Colonic mucosa (tissue), 4 donors: ENCODE measurements at places on chromosomes 13 and 19. TPM values are rescaled to one million over a fixed set of nuclear protein-coding genes. Genes with fewer than 3 reads are reported as not detected.

EHD2 gene
- 33.7 TPM for total RNA-seq

ZNF440 gene
- 31.4 TPM for total RNA-seq

PPP1R15A gene
- 23.9 TPM for total RNA-seq

DNA sequence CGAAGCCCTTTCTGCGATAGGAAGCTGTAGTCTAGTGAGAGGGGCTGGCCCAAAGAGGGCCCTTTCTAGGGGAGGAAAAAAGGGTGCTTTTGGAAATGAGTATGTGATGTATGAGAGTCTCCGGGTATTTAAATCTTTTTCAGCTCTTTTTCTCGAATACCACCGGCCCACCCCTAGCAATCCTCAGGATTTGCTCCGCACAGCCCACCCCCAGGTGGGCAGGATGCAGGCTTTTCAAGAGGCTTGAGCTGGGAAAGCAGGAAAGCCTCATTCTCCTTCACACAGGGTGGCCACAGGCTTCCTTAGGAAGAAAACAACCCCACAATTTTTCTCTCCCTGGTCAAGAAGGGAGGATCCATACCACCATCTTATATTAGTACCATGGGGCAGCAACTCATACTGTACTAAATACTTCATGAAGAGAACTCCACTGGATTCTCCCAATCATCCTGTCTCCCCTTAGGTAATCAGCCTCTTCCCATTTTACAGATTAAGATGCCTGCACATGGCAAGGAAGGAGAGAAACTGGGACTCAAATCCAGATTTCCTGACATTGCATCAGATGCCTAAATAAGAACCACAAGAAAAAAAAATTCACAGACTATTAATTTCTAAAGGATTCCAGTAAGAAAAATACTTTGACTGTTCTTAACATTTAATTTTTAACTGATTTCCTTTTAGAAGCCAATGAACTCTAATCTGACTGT lies 84.4 kb downstream of the STK24 start:
- DNase-seq, result no peak

DNA sequence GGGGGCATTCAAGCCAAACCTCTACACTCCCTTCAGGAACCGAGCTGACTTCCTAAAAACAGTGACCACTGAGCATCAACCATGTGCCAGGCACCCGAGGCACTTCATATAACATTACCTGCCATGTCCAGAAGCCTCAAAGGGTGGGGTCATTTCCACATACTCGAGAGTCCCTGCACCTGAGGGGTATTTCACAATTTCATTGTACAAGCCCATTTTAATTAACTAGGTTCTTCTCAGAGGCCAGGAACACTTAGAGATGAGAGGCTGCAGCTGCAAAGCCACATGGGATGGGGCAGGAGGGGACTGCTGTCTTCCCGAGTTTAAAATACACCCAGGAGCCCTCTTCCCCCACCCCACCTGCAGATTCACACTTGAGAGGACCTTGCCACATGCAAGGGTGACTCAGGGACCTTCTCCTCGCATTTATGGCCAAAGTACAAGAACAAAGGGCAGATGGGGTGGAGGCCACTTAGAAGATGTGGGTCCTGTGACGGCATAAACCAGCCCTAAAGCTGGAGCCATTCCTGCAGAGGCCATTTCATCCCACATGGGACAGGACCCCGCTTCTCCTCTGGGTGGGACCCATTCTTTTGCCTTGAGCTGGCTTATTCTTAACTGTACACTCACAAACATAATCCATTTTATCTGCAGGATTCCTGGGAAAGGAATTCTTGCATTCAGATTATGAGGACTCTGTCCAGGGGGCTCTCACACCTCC lies 43.9 kb downstream of the RAB20 start:
- DNase-seq, result no peak

- peak; percentile 27 for DNase-seq
These were observed 21.4 kb upstream of the LILRA2 start for GRCh38 chr19:54551950-54552912.

DNA sequence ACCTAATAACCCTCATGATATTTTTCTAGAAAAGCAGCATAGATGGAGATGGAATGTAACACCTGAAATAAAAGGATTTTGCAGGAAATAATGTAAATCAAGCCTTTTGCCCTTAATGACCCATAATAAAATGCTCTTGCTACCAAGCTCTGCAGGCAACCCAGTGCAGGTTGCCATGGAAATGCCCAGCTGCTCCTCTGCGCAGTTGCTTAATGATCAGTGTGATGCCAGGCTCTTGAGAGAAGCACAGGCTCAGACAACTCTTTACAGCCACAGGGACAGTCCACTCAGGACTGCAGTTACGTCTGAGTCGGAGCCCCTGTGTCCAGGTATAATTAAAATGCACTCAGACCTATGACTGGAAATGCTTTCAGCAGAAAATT lies 165.5 kb downstream of the LACC1 start:
- DNase-seq, result no peak

GRCh38 chr13:84431646-84432045 lies 549.4 kb upstream of the SLITRK1 start:
- DNase-seq, result no peak

DNA sequence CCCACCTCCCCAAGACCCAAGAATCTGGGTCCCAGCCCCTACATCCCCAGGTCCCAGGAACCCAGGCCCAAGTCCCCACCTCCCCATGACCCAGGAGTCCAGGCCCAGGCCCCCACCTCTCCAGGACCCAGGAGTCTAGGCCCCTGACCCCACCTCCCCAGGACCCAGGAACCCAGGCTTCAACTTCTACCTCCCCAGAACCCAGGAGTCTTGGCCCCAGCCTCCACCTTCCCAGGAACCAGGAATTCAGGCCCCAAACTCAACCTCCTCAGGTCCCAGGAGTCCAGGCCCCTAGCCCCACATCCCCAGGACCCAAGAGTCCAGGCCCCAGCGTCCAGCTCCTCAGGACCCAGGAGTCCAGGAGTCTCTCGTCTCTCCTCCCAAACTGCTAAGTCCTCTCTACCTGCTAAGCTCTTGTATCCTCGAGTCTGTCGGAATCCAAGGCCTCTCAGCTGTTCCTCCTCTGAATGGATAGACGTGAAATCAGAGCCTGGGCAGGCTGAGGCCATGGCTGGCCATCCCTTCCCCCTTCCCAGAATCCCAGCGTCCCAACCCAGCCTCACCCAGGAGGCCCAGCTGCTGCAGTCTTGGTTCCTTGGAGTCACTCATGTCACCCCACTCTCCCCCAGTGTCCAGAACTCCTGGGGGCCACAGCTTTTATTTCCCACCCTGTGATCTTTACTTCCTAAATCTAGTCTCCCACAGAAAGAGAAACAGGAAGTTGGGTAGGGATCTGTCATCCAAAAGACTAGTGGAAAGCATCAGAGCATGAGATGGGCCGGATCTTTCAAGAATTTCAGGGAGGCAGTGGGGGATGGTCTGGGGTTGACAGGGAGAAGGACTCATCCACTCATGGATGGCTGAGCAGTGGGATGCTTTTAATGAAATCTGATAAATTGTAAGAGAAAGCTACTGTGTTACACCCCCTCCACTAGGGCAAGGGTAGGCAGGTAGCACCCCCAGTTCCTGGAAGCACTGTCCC lies at the start of gene CD209:
CD209 (minus strand) TSS at position 632 of the 982 bp plus-strand sequence; CDS start at position 609, 23 bp downstream.
- DNase-seq, result no peak

DNA sequence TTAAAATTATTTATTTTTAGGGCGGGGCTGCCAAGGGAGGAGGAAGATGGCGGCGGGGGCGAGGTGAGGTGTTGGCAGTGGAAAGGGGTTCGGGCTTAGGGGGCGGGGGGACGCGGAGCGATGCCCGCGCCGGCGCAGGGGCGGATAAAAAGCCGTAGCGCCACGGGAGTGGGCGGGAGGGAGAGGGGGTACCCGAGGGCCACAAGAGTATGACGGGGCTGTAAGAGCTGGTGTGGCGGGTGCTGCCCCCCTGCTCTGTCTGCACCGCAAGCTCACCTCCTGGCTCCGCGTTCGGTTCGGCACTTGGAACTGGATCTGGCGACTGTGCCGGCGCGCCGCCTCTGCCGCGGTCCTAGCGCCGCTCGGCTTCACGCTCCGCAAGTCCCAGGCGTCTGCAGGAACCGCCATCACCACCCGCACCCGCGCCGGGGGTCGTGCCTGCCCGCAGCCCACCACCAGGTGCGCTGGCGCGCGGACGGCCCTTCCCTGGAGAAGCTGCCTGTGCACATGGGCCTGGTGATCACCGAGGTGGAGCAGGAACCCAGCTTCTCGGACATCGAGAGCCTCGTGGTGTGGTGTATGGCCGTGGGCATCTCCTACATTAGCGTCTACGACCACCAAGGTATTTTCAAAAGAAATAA lies 265.2 kb upstream of the SGCG start:
- peak; percentile 43 for DNase-seq

DNA sequence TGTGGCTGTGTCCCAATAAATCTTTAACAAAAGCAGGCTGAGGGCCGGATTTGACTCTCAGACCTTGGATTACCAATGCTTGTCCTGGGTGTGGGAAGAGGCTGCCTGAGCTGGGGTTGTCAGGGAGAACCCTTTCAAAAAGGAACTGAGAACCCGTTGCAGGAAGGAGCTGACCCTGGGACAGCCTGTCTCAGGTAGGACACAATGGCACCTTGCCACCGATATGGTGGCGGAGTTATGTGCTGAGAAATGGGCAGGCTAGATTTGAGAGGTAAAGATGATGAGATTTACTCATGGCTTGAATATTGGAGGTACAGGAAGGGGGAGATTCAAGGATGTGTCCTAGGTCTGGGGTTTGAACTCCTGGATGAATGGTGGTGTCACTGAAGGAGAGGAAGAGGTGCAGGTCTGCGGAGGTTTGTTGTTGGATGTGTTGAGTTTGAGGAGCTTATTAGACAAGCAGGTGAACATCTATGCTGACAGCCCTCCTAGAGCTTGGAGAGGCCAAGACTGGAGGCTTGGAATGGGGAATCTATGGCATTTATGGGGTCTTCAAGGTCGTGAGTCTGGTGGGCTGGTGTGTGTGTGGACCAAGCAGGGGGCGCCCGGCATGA lies 7.2 kb downstream of the PLEKHF1 start:
- no peak for DNase-seq

GRCh38 chr19:49786376-49786820 lies 19.6 kb downstream of the AP2A1 start:
- DNase-seq, result no peak

GRCh38 chr13:22141716-22142115 lies 470.8 kb downstream of the FGF9 start:
- DNase-seq, result no peak

- DNase-seq, result no peak
These were observed 549 bp downstream of the ZNF583 start for GRCh38 chr19:56404705-56405056.

- peak; percentile 82 for DNase-seq
These were observed 11.8 kb downstream of the PDE4A start for GRCh38 chr19:10431943-10432735.

GRCh38 chr13:29681864-29682263 lies 86.4 kb upstream of the SLC7A1 start:
- DNase-seq, result no peak

GRCh38 chr19:15317392-15318071 lies 14.8 kb downstream of the BRD4 start:
- DNase-seq, result no peak
